ENCODE measurements at places on chromosomes 3 and 15. TPM values are rescaled to one million over a fixed set of nuclear protein-coding genes. Genes with fewer than 3 reads are reported as not detected.

DNA sequence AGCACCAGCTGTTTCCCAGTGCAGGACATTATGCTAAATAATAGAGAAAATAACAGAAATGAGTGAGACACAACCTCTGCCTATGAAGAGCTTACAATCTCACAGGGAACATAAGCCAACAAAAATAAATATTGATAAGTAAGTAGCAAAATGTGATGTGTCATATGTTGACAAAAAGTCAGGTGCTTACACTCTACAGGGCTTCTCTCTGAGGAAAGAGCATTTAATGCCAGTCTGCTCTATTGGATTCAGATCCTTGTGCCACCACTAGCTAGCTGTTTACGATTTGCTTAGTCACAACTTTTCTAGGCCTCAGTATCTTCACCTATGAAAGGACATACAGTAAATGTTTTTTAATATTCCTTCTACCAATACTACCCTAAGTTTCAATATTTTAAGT, 500.9 kb upstream of the NAALADL2 start:
- no peak for DNase-seq

- DNase-seq = no peak
These were observed at the start of gene CYP8B1 for GRCh38 chr3:42875325-42876151. Gene CYP8B1 (minus strand): TSS chr3:42875879. CDS start chr3:42875816, 63 bp downstream.

DNA sequence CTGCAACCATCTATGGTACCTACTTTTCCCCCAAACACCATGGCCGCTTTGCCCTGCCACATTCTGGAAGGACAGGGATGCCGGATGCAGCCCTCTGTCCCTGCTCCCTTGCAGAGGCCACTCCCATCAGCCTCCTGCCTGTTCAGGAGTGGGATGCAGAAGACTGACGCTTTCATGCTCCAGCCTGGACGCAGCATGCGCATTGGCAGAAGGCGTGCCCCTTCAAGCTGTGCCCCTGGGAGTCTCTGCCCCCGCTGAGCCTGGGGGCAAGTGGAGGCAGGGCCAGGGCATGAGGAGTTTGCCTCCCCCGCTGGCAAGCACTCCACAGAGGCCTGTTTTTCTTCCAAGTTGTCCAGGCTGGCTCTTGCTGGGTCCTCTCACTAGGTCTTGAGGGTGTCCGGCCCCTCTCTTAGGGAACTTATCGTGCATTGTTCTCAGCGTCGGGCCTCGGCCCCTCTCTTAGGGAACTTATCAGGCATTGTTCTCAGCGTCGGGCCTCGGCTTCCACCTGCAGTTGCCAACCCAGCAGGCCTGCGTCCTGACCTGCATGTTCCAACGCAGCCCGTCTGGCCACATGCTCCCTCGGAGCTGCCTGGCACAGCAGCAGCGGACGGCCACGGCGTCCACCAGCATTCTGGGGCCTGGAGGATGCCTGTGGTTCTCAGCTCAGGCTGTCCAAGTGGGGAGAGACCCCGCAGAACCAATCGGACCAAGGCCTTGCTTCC, 14.6 kb upstream of the SNRPA1 start:
- no peak for DNase-seq

- DNase-seq = no peak
These were observed 94.7 kb downstream of the LRIG1 start for GRCh38 chr3:66406163-66406562.

- no peak for DNase-seq
These were observed 45.3 kb upstream of the VILL start for GRCh38 chr3:37945156-37945806.

GRCh38 chr3:156098437-156099035, 21.8 kb upstream of the KCNAB1 start:
- no peak for DNase-seq

- DNase-seq = no peak
These were observed 19.6 kb upstream of the CSPG4 start for GRCh38 chr15:75732177-75732808.

- peak; percentile 68 for DNase-seq
These were observed 53.8 kb downstream of the SST start for GRCh38 chr3:187616307-187616972.

GRCh38 chr3:103372031-103372430, 937.2 kb downstream of the ZPLD1 start:
- DNase-seq = no peak

- no peak for DNase-seq
These were observed 272.9 kb upstream of the CTDSPL start for GRCh38 chr3:37588758-37589157.

DNA sequence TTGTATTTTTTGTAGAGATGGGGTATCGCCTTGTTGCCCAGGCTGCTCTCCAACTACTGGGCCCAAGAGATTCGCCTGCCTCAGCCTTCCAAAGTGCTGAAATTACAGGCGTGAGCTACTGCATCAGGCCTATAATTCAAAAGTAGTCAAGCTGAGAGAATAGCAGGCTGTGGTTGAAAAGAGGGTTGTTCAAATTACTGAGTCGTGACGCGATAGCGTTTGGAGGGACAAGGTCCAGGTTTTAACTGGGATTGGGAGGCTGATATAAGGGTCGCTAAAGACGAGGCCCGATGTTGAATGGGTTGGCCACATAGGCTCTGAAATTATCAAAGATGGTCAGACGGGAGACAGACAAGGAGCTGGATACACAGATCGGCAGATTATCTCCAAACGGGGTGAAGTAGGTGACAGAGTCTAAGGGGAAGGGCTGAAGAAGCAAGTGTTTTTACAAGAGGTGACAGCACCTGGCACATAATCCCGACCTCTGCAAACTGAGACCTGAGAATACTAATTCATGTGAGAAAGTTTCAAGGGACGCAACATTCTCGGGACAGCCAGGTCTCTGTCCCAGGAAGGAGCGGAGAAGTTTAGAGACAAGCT, 759 bp upstream of the ARID3B start:
- DNase-seq = peak; percentile 20

DNA sequence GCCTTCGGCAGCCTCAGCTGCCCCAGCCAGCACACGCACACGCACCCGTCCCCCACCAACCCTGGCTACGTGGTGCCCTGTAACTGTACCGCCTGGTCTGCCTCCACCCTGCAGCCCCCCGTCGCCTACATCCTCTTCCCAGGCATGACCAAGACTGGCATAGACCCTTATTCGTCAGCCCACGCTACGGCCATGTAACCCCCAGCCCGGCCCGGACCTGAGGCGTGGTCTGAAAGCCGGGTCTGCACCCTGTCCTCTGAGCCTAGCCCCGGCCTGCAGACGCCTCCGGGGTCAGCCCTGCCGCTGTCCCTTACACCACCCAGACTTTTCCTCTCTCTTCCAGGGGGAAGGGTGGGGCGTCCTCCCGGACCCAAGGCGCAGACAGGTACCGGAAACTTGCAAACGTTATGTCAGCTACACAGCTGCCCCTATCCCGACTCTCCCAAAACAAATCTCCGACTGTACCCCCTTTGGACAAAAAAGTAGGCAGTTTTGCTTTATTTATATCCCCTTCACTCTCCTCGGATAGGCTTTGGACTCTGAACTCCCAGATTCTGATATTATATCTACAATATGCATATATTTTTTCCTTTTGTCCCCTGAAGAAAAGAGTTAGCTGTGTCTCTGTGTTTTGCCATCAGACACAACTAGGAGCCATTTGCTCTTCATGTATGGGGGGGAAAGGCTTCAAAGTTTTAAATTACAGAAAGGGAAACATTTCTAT, 1.4 kb downstream of the SOX14 start:
- no peak for DNase-seq

GOLGA8H gene
- not detected for total RNA-seq

NR2E3 gene
- not detected for total RNA-seq
